ENCODE measurements at places on chromosomes 3 and 15.

DNA sequence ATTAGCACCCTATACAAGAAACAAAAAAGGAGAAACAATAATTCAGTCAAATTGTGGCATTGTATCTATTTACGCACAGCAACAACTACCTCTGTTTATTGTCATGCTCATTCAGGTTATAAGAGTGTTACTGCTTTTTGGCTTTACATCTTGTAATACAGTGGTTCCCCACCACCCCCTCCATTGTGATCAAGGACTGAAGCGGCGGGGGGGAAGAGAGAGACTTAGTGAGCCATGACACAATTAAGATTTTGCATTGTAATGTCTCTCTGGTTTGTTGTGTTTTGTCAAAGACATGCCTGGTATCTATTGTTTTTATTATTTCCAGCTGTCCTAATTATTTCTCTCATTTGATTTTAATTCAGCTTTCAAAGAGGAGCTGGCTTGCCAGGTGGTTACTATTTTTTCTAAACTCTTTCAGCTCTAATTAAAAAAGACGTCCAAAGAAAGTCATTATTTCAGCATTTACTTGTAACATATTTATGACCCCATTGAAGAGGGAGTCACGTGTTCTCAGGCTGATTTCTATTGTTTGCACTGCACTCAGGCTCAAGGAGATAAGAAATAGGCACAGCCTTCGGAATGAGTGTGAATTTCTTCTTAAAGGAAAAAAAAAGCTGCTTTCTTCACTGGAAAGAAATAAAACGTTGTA lies 234.4 kb upstream of the TBL1XR1 start:
- DNase-seq = no peak

DNA sequence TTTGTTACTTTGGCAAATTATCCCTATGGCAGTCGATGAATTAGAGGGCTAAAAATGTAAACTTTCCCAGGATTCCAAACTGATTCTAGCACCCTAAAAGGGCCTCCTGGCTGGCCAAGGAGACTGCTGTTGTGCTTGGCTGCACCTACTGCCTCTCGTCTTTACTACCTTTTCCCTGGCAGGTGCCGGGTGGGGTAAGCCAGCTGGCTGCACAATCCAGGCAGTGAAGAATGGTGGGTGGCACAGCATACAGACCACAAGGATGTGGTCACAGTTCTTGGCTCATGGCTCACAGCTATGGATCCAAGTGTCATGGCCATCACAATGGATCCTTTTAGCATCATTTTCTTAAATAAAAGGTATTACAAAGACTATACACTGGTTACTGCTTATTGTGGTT lies 20.7 kb upstream of the SLC25A26 start:
- no peak for DNase-seq

DNA sequence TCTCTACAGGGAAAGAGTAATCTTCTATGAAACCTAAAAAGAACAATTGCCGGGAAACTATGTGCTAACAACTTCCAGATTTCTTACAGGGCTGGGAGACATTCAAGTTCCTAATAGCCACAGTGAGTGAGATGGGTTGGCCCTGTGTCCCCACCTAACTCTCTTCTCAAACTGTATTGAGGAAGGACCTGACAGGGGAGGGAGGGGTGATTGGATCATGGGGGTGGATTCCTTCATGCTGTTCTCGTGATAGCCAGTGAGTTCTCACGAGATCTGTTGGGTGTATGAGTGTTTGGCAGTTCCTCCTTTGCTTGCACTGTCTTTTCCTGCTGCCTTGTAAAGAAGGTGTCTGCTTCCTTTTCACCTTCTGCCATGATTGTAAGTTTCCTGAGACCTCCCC lies 958.7 kb downstream of the AGBL1 start:
- no peak for DNase-seq

GRCh38 chr3:171796625-171797264 lies 13.5 kb downstream of the PLD1 start:
- DNase-seq = no peak

DNA sequence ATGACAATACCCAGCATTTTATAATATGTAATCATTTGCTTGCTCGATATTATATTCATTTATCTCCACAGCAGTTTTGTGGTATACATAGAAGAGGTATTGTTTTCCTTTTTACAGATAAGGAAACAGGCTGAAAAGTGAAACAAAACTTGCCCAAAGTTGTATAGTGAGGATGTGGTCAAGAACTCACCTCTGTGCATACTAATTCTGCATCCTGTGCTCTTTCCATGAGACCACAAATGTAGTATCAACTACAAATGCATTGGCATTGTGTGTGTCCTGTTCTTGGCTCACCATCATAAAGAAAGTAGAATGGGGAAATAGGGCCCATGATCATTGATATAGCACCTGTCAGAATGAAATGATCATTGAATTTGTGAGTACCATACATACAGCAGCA lies 167.3 kb downstream of the NECTIN3 start:
- no peak for DNase-seq

Measured in GM04503 (cell line).